Peyer's patch (tissue), 4 donors: ENCODE measurements at places on chromosomes 7 and 10.

DNA sequence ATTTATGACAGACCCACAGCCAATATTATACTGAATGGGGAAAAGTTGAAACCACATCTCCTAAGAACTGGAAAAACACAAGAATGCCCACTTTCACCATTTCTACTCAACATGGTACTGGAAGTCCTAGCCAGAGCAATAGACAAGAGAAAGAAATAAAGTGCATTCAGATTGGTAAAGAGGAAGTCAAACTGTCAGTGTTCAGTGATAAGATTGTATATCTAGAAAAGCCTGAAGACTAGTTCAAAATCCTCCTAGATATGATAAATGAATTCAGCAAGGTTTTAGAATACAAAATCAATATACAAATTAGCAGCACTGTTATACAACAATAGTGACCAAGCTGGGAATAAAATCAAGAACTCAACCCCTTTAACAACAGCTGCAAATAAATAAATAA lies 6.9 kb upstream of the ZNF138 start:
- no peak for DNase-seq

DNA sequence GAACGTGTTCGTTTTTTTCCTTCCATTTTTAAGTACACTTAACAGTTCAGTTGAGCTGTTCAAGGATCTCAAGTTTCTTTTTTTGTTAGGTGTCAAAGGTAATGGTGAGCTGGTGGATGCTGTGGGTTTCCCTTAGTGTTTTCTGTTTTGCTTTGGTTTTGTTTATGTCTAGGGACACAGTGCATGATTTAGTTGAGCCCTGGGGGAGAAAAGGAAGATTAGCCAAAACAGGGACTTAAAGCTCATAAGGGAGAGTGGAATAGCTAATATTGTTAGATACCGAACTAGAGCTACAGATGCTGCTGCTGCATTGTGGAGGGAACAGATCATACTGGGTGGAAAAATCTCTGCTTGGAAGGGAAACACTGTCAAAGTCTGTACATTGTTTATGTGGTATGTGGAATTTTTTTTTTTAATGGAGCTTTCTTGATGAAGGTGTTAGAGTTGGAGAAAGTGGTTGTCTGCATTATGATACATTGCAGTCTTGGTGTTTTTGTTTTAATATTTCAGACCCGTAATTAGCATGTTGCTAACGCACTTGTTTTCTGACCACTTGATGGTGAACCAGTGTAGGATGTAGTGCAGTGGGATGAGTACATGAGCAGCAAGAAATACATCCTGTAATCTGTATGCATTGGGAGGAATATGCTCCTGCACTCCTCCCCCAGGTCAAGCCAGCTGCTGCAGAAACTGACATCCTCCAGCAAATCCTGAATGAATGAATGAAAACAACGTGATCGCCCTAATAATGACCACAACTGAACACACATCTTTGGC lies 2.1 kb downstream of the GLCCI1 start:
- no peak for DNase-seq

DNA sequence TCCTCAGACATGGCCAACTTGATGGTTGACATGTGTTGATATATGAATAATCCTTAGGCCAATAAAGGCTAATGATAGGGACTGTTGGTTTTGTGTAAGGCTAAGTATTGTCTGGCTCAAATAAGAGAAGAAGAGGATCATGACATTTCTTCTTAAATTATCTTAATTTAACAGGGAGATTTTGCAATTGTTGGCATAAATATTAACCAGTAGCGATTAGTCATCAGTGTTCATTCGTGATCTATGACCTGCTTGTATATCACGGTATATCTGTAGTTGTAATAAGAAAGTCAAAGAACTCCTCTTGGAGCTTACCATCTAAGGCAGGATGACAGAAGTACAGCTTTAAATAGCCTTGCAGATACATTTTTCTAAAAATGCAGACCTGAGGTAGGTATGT lies 196.4 kb downstream of the CREB5 start:
- DNase-seq: no peak

DNA sequence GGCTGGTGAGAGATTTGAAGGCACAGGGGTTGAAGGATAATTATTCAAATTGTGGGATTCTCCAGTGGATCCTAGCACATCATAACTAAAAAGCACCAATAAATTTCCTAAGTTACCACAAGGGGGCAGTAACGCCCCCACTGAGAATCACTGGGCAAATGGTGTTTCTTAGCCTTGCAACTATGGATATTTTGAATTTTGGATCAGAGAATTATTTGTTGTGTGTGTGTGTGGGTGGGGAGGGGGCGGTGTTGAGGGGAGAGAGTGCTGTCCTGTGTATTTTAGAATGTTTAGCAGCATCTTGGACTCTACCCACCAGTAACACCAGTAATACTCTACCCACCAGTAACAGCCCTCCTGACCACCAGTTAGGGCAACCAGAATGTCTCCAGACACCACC lies 63.3 kb upstream of the PRKG1 start:
- no peak for DNase-seq

DNA sequence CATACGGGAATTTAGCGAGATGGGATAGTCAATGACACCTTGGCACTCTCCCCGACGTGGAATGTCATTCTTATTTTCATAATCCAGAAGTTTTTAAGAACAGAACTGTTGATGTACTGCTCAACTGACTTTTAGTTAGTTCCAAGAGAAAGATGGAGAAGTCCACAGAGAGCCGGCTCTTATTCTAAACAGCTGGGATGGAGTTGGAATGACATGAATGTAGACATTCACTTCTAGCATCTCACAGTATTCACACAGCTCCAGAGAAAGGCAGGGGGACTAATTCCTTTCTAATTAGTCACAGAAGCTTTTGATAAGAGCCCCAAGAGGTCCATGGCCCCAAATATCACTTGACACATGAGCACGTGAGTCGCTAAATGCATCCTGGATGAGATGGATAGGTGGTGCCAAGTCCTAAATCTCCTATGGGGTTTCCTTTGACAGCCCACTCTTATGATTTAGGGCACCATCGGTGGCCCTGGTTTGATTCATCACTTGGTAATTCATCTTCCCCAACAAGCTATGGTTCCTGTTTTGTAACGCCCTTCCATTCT lies 420.3 kb upstream of the AUTS2 start:
- no peak for DNase-seq

GRCh38 chr10:70954381-70955176 lies 66.2 kb upstream of the PCBD1 start:
- DNase-seq: no peak

DNA sequence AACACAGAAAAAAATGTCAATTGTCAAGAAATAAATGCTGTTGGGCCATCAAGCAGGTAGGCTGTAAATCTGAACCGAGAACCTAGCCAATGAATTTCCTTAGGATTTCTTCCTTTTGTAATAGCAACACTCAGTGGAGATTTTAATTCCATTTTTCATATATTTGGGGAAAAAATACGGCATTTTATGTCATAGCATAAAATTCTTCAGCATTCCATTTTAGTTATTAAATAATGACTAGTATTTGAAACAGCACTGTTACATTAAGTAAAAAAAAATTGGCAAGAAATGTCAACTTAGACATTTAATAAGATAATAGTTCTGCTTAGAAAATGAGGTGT lies 12.3 kb upstream of the VIM start:
- DNase-seq: no peak

- no peak for DNase-seq
Measured at GRCh38 chr7:134480730-134481129, 21.8 kb upstream of the AKR1B1 start.

DNA sequence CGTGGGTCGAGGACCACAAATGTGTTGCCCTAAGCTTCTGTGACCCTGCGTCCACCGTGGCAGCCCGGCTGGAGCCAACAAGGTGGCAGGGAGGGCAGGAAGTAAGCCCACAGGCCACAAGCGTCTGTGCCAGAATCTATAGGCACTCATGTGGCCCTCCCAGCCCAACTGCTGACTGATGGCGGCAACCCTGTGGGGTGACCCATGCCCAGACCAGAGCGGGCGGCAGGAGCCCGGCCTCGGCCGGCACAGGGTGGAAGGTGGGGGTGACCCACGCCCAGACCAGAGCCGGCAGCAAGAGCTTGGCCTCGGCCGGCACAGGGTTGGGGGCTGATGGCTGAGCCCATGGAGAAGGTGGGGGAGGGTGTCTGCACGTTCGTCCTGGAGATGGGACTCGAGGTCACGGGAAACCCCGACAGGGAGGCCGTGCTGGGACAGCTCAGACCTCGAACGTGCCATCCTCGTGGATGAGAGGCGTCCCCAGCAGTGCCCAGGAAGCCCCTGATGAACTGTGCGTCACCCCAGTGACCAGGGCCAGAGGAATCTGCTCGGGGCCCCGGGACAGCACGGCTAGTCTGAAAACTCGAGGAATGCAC lies 181.0 kb downstream of the ELFN1 start:
- no peak for DNase-seq

- no peak for DNase-seq
Measured at GRCh38 chr7:131741446-131741845, 185.0 kb upstream of the PODXL start.

DNA sequence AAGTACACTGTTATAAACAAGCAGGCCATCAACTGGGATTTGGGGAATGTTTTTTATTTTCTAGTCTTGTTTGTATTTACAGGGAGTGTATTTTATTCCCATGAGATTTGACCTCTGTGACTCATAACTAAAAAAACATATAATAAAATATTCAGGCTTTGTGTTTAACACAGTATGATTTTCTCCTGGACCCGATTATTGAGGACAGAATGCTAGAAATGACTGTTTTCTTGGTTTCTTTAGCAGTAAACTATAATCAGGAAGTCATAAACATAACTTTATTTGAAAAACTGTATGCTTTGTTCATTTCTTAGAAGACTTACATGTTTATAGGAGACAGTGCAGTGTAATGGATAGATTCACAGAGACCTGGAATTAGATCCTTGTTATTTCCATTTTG lies 2.1 kb downstream of the NHLRC2 start:
- no peak for DNase-seq

- DNase-seq: peak; percentile 14
Measured at GRCh38 chr7:55469721-55470120, 102.6 kb downstream of the VOPP1 start.

DNA sequence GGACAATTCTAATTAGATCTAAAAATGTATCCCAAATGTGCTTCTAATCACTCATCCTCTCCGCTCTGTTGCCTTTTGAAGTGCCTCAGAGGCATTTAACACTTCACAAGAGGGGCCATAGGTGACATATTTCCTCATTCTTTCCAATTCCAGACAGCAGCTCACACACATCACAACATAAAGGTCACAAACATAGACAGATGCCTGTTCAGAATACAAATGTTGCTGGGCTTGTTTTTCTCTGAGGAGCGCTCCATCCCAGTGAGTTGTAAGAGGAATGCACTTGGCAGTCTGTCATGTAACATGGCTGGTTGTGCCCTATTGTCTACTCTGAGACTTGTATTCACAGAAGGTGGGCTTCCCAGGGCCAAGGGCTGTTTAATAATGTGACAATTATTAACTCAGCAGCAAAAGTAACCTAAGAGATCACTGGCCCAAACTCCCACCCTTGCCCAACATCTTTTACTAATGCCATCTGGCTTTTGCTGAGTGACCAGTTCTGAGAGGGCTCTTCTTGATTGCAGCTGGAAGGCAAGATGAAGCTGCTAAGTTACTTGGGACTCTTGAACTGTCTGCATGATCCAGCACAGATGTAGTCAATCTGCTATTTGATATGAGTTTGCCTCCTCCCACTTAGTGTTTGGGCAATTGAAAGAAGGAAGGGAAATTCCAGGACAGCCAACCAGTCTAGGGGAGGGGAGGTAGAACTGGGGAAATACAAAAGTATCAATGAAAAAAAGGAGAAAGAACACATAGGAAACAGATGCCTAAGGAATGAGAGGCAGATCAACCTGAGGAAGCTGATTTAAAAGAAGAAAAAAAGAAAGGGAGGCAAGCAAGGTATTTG lies 13.6 kb downstream of the PON2 start:
- no peak for DNase-seq

DNA sequence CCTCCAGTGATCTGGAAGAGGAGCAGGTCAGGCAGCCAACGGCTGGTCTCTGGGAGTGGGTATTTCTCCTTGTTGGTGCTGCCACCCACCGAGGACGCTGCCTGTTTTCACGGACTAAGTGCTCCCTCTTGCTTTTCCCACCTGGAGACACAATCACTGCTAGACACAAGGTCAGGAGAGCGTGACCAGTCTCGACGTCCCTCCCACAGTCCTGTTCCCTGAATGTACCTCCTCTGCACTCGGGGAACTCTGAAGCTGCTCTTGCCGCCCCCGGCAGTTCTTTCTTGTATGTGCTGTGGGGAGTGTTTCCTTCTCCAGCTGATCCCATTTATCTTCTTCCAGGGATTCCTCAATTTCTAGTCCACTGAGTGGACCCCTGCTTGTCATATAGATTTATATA lies 89.4 kb downstream of the CYTH3 start:
- DNase-seq: no peak

- no peak for DNase-seq
Measured at GRCh38 chr10:17655009-17655408, 11.1 kb downstream of the STAM start.

- DNase-seq: no peak
Measured at GRCh38 chr10:77622889-77623291, 14.7 kb downstream of the KCNMA1 start.

- peak; percentile 15 for DNase-seq
Measured at GRCh38 chr10:44935201-44935965, 24.2 kb upstream of the RASSF4 start.
